ENCODE measurements at places on chromosomes 5 and 9.

GRCh38 chr5:32446630-32447029 lies 2.1 kb upstream of the ZFR start:
- DNase-seq: no peak

GRCh38 chr5:143194206-143194605 lies 209.3 kb downstream of the NR3C1 start:
- no peak for DNase-seq

DNA sequence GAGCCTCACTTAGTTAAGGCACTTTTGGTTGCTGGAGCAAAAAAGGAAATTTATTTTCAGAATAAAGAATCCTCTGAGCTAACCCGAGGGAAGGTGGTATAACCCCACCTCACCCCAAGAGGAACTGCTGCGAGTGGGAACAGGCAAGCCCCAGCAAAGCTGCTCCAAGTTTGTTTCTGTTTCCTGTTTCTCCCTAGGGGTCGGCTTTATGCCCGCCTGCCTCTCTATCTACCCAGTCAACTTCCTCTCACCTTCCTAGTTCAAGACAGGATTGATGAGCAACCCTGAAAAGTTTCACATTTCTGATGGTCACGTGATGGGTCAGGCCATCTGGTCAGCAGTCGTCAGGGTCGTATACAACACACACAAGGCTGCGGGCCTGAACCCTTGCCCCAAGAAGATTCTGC lies 31.1 kb downstream of the TRIO start:
- DNase-seq: no peak

GRCh38 chr9:114798780-114799427 lies 6.9 kb downstream of the TNFSF15 start:
- DNase-seq: no peak
